Stimulated activated CD4-positive, alpha-beta T cell treated with anti-CD3 and anti-CD28 coated beads, TNF-alpha, amount 100 ng/mL, for 24 hours (primary cell): ENCODE measurements at places on chromosomes 6 and 20.

GRCh38 chr6:112054555-112055190, 769 bp downstream of the CCN6 start:
- no peak for DNase-seq

GRCh38 chr20:1664911-1665310, 7.3 kb upstream of the SIRPG start:
- no peak for DNase-seq

DNA sequence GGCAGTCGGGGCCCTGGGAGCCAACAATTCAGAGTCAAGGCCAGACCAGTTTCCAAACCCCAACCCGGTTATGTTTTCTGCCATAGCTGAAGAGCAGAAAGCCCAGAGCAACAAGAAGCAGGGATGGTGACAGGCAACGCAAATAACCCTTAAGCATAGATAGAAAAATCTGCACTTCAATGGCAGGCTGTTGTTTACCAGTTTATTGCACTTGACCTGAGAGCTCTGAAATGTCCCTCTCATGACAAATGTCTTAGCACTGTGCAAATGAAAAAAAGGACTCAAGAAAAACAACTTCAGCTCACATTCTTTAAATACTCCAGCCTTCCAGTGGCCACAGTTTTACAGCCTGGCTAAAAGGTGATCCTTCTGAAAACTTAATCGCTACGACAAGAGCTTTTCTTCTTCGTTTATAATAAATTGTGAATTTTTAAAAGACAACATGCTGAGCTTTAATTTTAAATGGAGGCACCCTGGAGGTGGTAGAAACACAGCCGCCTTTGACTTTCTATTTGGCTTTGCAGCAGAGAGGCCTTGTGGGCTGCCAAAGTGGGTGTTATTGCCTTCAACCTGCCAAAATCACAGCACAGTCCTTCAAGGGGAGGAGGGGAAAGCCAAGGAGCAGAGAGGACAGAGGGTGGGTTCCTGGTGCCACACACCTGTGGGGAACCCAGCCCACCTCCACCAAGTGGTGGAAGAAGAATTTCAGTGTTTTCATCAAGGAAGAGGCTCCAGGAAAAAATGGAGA, 289.5 kb upstream of the CDYL start:
- no peak for DNase-seq

GRCh38 chr6:168042426-168043192, 36.4 kb downstream of the FRMD1 start:
- no peak for DNase-seq

- DNase-seq: no peak
These were observed 62.6 kb upstream of the ADGRB3 start for GRCh38 chr6:68572525-68572924.

DNA sequence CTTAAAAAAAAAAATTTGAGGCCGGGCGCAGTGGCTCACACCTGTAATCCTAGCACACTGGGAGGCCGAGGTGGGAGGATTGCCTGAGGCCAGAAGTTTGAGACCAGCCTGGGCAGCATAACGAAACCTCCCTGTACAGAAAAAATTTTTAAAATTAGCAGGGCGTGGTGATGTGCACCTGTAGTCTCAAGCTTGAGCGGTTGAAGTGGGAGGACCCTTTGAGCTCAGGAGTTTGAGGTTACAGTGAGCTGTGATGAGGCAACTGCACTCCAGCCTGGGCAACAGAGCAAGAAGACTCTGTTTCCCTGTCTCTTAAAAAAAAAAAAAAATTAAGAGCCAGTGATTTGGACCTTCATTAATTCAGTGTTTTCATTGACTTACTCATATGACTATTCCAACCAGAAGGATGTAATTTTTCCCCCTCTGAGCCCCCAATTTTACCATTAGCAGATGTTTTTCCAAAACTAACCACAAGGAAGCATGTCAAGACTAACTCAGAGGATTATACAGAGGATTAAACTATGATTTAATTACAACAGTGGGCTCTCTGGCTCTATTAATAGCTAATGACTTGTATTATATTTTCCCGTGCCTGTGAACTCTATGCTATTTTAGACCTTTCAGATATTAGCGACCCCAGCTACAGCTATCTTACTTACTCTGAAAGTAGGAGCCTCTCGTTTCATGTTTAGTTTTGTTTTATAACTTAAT, 75.1 kb downstream of the ARID1B start:
- no peak for DNase-seq

GRCh38 chr6:106820412-106820852, 154.1 kb downstream of the CD24 start:
- no peak for DNase-seq

GRCh38 chr6:3208775-3209113, 18.7 kb downstream of the TUBB2B start:
- DNase-seq: no peak

GRCh38 chr6:26126394-26127235, 39.4 kb downstream of the HFE start:
- DNase-seq: no peak

- no peak for DNase-seq
These were observed 23.5 kb downstream of the TM9SF4 start for GRCh38 chr20:32132911-32133549.

GRCh38 chr6:98324446-98324845, 509.9 kb upstream of the POU3F2 start:
- DNase-seq: no peak
